Stimulated activated CD8-positive, alpha-beta memory T cell treated with anti-CD3 and anti-CD28 coated beads, Interleukin-2, amount 100 ng/mL, for 1 hour (primary cell): ENCODE measurements at places on chromosomes 1 and 21.

DNA sequence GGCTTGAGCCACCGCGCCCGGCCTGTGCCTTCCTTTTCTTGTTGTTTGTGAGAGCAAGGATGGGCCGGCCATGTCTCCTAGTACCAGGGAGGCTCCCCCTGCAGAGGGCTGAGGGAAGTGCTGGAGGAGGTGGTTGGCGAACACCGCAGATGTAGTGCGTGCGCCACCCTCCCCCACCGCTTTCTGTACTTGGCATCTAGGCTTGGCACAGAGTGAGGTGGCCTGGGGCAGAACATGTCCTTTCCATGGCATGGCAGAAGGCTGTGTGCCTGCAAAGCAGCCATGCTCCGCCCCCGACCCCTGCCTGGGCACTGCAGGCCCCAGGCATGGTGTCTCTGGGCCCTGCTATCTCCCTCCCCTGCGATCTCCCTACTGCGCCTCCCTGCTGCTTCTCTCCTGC lies 30.7 kb downstream of the ALPL start:
- no peak for DNase-seq

- no peak for DNase-seq
These were observed 49.4 kb downstream of the TENT5C start for GRCh38 chr1:117655220-117655577.

- DNase-seq = no peak
These were observed 57.4 kb downstream of the DIP2A start for GRCh38 chr21:46516068-46516467.

DNA sequence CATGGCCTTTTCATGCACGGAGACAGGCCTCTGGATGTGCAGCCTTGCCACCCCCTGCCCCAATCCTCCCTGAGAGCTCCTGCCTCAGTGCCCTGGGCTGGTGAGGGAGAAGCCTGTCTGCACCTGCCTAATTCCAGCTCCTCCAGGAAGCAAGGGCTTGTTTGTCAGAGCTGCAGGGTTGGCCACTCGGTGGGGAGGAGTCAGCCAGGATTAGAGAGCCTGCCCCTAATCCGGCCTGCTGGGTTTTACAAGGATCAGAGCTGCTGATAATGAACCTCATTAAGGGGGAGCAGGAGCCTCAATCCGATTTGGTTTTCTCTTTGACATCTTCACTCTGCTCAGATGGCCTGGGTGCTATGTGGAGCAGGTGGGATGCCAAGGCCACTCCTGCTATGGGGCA lies 31.9 kb upstream of the LHX4 start:
- DNase-seq = no peak

GRCh38 chr1:2801046-2801445 lies 447 bp downstream of the TTC34 start:
- DNase-seq = no peak

GRCh38 chr1:236465231-236465958 lies 58.4 kb upstream of the LGALS8 start:
- DNase-seq = no peak

GRCh38 chr1:183876309-183876708 lies 71.4 kb downstream of the RGL1 start:
- no peak for DNase-seq

- no peak for DNase-seq
These were observed 3.4 kb downstream of the PRR9 start for GRCh38 chr1:153220606-153221303.

- DNase-seq = no peak
These were observed 1.0 kb downstream of the TRMT1L start for GRCh38 chr1:185155600-185156287.

DNA sequence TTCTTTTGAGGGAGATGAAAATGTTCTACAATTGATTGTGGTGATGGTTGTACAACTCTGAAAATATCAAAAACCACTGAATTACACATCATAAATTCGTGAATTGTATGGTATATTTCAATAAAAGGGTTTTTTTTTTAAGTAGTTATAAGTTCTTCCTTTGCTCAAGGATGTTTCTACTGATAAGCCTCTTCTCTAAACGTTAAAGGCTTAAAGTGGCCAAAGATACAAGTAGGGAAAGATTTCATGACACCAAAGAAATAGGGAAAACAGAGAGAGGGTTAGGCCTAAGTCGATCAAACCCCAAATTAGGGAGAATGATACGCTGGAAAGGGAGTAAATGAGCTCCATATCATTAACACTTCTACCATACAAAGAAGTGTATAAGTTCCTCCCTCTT lies 4.1 kb downstream of the KDM5B start:
- no peak for DNase-seq
